ENCODE measurements at places on chromosomes 2 and 18. TPM values are rescaled to one million over a fixed set of nuclear protein-coding genes. Genes with fewer than 3 reads are reported as not detected.

The TPRKB gene
- total RNA-seq = 43.2 TPM

The UGT1A4 gene
- not detected for total RNA-seq

The RBM44 gene
- total RNA-seq = 5.3 TPM

The GRHL1 gene
- total RNA-seq = 4.9 TPM

DNA sequence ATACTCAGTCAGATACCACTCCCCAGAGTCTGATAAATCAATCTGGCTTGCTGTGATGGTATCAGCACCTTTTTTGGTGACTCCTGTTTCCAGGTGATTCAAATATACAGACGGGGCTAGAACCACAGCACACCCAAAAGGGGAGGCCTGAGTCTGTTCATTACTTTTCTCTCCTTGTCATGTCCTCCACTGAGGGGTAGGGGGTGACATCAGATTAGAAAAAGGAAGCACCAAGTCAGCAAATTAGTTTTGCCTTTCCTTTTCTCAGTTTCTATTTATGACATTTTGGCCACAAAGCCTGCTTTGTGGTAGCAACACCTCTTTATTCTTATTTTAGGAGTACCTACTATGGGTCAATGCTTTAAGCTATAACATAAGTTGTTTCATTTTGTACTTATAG, 127.4 kb downstream of the CCDC102B start:
- DNase-seq = no peak

GRCh38 chr2:218295029-218295428, 2.7 kb upstream of the TMBIM1 start:
- DNase-seq = no peak

DNA sequence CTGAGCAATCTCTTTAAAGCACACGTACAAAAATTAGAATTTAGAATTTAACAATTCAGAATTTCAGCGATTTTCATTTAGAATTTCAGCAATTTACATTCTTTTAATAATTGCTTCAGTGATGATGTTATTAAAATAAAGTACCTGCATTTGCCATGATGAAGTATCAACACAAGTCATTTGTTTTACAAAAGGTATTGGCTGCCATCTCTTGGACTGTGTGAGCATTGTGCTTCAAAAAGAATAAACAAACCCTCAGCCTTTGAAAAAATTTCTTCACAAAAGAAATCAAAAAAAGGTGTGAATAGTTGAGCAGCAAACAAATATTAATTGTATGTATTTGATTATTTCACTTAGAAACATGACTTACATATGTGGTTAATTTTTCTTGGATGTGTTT, 27.1 kb upstream of the ZC3H15 start:
- no peak for DNase-seq

- no peak for DNase-seq
These were observed 513.3 kb downstream of the LRRTM4 start for GRCh38 chr2:77008853-77009252.

DNA sequence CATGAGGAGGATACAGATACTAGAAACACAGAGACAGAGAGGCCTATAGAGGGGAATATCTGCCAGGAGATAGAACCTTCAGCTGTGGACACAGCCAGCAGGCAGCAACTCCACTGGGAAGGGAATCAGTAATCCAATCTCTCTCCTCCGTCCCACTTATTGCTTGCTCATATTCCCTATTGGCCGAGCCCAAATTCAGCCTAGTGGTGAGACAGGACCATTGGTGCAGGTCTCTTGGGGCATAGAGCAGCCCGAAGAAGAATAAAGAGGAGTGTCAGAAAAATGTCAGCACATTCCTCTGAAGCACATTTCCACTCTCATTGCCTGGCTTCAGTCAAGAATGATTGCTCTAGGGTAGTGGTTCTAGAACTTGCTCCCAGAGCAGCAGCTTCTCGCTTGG, 1091.5 kb upstream of the GYPC start:
- DNase-seq = no peak

DNA sequence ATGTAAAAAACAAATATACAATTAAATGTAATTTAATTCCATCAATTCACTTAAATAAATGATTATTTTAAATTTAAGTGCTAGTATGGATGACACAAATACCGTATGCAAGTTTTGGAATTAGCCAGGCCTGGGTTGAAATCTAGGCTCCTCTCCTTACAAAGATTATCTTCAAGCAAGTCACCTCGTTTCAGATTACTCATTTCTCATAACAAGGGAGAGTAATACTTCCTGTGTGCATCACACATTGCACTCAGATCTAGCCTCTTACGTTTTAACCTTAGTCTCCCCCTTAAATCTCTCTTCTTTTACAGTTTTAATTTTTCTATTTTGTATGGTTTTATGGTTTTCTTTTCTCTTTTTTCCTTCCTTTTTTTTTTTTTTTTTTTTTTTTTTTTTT, 1475.9 kb upstream of the NXPH2 start:
- DNase-seq = no peak

Measured in frontal cortex (tissue), 4 donors.